ENCODE measurements at places on chromosomes 2 and 18.

DNA sequence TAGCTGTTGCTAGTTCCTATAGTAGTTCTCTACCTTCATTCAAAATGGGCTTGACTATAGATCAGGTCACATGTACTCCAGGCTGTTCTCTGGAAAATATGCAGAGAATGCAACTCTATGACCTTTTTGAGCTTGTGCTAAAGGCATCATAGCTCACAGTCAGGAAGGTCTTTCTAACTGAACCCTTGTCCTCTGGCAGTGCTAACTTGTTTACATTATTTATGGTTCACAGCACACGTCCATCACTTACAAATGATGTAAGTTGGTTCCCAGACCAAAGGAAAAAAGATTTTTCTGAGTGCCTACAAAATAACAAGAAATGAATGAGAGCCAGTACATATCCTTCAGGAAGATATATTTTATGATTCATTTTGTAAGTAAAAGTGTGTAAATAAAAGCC, 236.1 kb downstream of the GCA start:
- no peak for DNase-seq

GRCh38 chr2:7811073-7811472, 870.8 kb upstream of the ID2 start:
- DNase-seq = no peak

DNA sequence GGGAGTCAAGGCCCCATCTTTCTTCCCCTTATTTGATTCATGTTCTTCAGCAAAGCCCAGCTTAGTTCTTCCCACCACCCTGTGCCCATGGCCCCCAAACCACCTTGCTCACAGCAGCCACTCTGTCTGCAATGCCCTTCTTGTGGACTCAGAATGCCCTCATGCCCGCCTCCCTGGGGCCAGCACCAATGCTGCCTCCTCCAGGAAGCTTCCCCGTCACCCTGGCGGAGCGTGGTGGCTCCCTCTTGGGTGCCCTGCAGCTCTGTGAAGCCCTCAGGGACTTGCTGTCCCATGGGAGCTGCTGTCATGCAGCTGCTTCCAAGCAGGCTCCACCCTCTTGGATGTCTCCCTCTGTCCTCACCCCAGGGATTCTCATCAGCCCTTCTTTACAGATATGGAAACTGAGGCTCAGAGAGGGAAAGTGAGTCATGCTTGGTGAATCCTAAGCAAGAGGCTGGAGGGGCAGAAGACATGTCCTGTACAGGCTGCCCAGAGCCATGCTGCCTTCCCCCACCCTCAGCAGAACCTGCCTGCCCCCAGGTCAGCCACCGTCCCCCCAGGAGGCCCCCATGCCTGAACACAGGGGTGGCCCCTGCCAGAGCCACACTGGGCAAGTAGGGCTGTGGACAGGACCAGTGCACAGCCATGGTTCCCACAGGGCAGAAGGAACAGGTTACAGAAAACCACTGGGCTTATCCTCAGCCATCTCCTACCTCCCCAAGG, 11.8 kb upstream of the DUSP2 start:
- DNase-seq = no peak

DNA sequence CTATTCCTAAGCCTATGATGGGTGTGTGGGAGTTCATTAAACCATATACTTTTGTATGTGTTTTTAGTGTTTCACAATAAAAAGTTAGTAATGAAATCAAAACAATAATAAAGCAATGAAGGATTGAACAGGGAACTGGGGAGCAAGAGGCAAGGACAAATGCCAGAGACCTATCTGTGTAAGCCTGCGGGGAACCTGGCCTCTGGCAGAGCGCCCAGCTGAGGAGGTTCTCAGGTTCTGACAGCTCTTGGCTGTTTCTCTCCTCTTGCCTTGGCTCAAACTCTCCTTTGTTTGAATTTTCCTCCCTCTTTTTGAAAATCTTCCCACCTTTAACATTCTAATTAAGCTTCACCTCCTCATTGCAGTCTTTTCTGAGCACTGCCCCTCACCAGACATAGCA, 200.0 kb upstream of the NCKAP5 start:
- DNase-seq = no peak

DNA sequence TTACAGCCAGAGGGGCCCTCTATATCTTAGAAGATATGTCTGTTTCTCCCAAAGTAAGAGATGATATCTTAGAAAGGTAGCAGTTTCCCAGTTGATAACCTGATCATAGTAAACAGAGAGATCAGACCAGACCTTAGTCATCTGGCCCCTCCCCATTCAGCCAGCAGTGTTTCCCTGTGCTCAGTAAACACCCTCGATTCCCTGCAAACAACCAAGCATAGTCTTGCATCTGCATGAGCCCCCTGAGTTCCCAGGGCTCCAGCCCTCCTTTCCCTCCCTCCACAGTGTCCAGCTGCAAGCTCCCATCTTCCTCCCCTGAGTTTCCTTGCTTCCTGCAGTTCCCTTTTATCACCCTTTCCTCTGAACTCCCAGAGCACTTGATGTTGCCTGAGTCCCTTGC, 20.3 kb downstream of the NRP2 start:
- no peak for DNase-seq

DNA sequence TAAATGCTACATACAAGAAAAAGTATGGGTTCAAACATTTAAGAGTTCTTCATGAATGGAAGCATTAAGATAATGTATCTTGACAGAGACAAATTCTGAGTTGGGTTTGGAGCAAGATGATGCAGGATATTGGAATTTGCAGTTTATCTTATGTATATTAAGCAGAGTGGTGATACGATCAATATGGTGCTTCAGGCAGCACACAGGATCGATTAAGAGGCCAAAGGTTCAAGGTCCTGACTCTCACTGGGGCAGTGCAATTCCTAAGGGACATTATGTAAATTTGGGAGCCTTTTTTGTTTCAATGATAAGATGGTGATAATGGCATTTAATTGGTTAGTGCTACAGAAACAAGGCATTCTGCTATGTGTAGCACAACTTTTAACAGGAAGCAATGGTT, 381.9 kb downstream of the KCNJ3 start:
- no peak for DNase-seq

DNA sequence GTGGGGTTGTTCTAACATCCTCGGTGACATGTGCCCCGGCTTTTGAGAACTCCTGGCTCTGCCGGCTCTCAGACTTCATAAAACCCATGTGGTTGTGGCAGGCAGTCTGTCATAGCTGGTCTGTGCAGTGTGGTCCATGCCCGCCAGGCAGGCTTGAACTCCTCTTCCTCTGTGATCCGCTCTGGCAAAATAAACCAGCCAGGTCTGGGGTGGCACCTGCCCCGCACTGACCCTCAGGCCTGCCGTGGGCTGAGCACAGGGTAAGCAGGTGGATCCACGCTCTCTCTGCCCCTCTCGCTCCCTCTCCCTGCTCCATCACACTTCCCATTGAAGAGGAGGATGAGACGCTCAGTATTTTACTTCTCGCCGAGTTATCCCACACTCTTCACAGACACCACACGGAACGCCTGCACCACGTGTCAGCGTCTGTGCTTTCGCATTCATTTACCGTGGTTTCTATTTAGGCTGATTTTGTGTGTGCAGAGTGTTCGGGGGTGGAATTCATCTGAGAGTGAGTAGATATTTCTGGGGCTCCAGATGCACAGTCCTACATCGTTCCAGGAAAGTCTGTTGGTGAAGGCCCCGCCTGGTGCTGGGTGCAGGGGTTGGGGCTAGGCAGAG, 56.4 kb downstream of the RTP5 start:
- no peak for DNase-seq

GRCh38 chr2:100397976-100398375, 19.5 kb downstream of the CHST10 start:
- no peak for DNase-seq

- DNase-seq = no peak
Measured at GRCh38 chr18:28071199-28071598, 105.7 kb downstream of the CDH2 start.

GRCh38 chr2:184363213-184363612, 235.1 kb upstream of the ZNF804A start:
- DNase-seq = no peak

DNA sequence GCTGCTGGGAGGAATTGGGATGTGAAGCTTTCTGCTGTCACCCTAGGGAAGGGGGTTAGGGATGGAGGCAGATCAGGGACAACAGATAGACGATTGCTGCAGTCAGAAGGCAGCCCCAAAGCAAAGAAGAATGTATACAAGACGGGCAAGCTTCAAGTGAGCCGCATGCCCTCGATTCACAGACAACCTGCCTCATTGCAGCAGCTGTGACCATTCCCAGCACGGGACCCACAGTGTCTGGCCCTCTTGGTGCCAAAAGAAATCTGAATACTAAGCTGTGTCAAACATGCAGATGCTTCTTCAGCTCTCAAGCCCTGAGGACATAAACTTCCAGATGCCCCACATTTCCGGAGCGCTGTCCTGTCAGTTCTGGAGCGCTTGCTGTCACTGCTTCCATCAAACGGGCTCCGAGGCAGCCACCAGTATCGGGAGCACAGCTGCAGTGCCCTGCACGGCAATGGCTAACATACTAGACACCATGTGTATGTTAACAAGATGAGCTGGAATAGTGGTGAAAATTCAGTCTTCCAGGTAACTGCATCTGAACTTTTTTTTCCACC, 33.8 kb downstream of the PRELID3A start:
- no peak for DNase-seq

DNA sequence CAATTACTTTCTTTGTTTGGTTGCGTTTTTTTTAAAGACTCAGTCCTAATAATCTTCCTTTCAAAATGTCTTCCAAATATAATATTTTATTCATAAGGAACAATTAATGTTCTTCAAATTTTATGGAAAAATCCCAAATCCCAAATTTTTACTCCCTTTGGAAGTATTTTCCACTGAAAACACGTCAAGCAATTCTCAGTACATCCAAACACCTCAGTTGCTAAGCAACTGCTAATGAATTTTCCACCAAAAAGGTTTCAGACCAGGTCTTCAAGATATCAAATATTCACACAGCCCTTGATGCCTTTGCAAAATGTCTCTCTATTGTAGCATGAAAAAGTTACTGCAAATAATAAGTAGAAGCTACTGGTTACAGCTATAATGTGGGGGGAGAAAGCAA, 140.1 kb downstream of the DSEL start:
- DNase-seq = no peak

DNA sequence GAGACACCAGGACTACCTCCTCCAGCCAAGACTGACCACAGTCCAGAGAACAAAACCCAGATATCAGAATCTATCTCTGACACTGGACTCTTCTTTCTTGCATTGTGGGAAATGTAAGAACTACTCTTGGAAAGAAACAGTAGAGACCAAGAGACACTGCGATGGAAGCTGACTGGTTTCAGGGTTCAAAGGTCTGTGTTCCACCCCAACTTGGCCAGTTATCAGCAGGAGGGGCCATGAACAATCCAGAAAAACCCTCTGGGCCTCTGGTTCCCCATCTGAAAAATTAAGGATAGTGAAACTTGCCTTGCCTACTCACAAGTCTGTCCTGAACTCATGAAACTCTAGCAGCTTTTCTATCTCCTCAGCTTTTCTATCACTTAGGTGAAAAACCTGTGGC, 166.5 kb downstream of the SUCLG1 start:
- DNase-seq = no peak

DNA sequence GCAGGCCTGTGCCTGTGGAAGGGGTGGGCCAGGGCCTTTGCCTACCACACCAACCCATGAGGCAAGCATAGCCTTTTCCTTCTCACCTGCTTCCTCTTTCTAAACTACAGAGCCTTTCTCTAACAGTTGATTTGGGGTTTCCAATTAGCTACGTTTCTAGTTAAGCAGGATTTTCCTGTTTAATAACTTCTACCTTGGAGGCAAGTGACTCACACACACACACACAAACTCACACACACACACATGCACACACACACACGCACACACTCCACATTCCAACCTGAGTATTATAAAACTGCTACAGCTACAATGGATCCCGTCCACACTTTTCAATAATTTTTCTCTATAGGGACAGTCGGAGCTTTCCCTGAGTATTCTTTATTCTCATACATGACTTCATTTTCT, 84.9 kb downstream of the SOX11 start:
- no peak for DNase-seq

GRCh38 chr2:58739033-58739432, 497.9 kb upstream of the FANCL start:
- DNase-seq = no peak

DNA sequence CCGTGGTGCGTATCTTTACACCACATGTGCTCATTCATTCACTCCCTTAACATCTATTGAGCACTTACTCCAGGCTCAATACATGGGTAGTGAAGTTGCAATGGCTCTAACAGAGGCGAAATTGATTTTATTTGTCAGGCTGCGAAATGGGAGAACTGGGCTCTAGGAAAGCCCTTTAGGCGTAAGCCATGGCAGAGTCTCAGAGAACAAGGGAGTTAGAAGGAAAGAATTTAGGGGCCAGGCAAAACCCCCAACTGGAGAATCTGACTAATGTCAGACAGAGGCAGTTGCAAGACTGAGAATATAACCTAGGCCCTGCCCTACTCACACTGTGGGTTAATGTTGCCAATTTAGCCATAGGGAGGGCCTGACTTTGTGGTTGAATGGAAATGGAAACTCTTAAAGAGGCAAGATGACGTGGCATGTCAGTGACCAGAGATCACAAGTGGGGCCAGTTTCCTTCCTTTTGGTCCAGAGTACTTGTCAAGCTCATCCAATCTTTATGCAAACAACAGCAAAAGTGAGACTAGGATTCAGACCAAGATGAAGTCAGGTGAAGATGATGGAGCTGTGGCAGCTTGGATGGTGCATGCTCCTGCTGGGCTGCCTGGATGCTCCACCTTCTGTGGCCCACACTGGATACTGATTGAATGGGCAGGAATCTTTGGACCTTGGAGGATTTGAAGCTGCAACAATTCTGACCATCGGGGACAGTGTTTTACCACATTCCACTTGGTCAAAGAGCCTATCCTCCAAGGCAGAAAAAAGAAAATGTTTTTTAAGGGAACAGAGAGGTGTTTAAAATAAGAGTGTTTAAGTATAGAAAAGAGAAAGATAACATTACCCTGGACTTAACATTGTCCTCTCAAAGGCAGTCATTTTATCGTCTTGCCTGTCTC, 92.2 kb downstream of the CAPN13 start:
- no peak for DNase-seq

DNA sequence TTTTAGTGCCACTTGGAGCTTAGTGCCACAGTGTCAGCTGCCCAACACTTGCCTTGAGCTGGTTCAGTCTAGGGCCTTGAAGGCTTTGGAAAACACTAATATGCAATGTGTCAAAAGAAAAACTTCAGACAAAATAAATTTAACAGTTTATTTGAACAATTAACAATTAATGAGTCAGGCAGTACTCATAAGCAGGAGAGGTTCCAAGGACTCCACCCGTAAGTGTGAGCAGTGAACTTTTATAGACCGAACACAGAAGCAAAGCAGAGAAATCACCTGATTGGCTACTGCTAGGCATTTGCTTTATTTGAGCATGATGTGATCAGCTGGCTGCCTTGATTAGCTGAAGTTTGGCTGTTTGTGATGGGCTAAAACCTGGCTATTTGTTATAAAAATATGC, 49.5 kb upstream of the TBC1D8 start:
- no peak for DNase-seq

- no peak for DNase-seq
Measured at GRCh38 chr2:19893520-19894133, 8.2 kb downstream of the TTC32 start.

DNA sequence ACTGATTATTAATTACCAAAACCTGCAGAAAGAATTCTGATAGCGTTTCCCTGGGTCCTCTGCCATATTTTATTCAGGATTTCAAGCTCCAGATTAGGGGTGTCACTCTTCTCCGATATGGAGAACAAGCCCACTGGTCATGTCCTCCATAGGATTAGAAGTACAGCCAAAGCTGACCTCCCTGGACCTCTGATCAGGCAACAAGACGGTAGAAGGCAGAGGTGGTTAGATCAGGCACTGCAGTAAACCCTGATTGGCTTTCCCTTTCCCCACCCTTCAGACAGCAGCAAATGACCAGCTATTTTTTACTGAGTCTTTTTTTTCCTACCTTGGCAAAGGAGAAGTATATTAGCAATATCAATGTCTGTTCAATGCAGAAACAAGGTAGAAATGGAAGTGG, 37.7 kb downstream of the SPC25 start:
- no peak for DNase-seq

Data from hepatic stellate cell (primary cell).